Stimulated activated CD4-positive, alpha-beta T cell treated with anti-CD3 and anti-CD28 coated beads, Interleukin-15, amount 100 ng/mL, for 48 hours (primary cell): ENCODE measurements at places on chromosomes 11 and 22.

DNA sequence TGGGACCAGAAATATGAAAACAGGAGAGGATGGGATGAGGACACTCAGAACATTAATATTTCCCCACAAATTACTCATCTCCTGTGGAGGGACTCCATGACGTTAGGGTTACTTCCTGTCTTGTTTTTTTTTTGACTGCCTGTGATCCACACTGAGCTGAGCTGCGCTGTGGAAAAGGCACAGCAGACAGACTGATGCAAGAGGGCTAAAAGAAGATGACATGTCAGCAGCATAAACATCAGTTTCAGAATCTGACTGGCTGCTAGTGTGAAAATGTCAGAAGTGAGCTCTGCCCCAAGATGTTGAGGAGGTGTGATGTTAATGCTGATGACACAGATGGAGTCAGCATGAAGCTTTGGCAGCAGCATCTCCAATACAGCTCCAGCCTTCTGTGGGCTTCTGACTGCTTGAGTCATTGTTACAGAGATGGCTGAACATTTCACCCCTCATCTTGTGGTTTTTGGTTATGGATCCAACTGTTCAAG, 286.8 kb downstream of the BLID start:
- no peak for DNase-seq

GRCh38 chr11:16613262-16613511, 125.3 kb upstream of the C11orf58 start:
- no peak for DNase-seq

GRCh38 chr11:61153593-61154095, 7.6 kb downstream of the VPS37C start:
- DNase-seq = no peak

- no peak for DNase-seq
These were observed 17.9 kb downstream of the ARHGEF12 start for GRCh38 chr11:120354068-120354467.

DNA sequence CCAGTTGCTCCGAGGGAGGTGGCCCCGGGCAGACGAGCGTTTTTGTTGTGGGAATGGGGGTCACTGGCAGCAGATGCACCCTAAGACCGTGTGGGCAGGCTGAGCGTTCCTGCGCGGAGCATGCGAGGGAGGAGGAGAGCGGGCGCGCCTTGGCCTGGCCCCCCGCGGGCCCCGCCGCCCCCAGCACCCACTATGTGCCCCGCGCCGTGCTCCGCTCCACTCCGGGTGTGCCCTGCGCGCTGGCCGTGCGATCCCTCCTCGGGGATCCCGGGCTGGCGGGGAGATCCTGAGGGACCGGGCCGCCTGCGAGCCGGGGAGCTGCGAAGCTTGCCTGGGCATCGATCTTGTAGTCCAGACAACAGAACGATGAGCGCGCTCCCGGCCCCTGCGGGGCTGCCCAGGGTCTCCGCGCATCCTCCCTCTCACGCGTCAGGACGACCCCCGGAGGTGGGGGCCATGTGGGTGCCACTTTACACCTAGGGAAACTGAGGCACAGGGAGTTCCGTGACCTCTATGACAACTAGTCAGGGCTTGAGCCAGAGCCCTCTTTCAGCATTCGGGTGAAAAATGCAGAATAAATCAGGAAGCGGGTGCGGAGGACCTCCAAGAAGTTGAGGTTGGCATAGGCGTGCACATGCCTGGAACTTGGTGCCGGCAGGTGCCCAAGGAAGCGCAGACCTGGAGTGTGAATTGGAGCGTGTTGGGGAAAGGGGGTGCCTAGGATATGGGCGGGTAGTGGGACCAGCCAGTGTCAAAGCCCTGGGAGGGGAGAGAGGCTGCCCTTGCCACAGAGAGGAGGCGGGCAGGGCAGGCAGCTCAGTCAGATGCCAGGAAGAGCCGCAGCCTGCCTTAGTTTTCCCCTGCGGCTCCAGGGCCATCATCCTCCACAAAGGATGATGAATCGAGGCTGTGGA, 1.3 kb upstream of the KMT5B start:
- DNase-seq = no peak

- DNase-seq = no peak
These were observed 22.0 kb downstream of the CREB3L1 start for GRCh38 chr11:46299451-46299961.

DNA sequence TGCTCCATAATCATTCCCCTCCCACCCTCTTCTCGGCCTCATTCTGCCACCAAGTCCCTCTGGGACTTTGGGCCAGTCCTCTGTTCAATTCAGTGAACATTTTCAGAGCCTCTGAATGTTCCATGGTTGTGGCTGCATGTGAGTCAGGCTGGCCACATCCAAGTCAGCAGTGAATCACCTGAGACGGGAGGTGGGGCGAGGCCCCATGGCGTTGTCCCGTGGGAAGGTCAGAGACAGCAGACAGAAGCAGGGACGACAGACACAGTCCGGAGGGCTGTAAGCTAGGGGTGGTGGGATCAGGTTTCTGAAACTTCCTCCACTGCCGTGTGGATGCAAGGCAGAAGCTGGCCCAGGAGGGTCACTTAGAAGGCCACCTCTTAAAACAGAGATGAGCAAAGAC, 324.8 kb downstream of the MN1 start:
- no peak for DNase-seq

- no peak for DNase-seq
These were observed 135.8 kb upstream of the FIBIN start for GRCh38 chr11:26858098-26858497.

GRCh38 chr22:42313804-42314581, 43.5 kb upstream of the TCF20 start:
- no peak for DNase-seq

GRCh38 chr22:24066260-24066659, 55.2 kb downstream of the CABIN1 start:
- no peak for DNase-seq

DNA sequence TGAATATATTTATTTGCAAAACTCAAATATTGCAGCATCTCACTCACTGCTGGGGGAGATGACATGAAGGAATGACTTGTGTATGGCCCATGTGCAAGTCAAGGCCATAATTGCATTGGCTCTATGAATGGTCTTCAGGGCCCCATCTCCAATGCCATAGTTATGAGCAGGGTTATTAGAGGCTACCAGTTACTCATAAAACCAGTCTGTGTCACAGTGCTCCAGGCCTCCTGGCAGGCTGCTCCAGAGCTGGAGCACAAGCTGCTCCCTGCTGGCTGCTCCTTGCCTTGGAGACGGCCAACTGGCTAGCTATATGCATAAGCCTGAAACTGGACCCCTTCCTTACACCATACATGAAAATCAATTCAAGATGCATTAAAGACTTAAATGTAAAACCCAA, 145.7 kb downstream of the TRPC6 start:
- no peak for DNase-seq

DNA sequence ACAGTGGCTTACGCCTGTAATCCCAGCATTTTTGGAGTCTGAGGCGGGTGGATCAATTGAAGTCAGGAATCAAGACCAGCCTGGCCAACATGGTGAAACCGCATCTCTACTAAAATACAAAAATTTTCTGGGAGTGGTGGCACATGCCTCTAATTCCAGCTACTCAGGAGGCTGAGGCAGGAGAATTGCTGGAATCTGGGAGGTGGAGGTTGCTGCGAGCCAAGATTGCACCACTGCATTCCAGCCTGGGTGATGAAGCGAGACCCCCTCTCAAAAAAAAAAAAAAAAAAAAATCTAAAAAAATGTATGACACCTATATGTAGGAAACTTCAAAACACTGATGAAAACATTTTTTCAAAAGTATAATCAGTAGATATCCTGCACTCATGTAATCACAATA, 242.7 kb upstream of the CHORDC1 start:
- no peak for DNase-seq

DNA sequence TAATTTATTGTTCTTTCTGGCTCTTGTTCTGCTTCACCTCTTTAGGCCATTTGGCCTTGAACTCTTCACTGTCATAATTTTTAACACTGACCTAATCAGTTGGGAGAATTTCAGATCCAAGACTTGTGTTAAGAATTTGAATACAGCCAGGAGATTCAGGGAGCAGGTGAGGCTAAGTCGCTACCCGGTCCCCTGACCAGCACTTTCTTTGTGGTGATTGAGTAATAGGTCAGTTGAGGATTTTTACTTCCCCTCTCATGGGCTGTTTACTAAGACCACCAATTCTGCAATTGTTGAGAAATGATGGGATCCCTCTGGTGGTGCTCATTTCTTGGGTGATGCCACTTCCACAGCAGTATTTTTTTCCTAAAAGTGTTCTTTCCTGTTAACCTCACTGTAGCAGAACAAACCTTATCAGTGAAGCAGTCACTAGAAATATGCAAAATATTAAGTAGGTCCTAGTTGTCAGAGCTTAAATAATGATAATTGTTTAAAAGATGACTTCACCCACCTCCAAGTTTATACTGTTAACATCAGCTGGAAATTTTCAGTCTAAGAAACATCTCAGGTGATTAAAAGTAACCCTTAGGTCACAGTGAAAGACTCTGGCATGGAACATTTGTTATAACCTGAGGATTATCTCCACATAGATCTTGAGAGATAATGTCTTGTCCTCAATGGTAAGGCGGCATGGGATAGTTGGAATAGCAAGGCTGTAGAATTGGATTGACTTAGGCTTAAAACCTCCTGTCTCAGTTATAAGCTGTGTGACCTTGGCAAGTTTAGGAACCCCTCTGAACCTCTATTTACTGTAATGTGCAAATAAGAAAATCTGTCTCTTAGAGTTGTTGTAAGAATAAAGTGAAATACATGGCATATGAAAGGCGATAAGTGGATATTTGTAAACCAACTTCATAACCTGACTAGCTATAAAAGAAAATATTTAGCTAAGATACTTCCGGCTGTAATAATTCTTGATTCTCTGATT, 41.3 kb downstream of the POLD3 start:
- DNase-seq = no peak

DNA sequence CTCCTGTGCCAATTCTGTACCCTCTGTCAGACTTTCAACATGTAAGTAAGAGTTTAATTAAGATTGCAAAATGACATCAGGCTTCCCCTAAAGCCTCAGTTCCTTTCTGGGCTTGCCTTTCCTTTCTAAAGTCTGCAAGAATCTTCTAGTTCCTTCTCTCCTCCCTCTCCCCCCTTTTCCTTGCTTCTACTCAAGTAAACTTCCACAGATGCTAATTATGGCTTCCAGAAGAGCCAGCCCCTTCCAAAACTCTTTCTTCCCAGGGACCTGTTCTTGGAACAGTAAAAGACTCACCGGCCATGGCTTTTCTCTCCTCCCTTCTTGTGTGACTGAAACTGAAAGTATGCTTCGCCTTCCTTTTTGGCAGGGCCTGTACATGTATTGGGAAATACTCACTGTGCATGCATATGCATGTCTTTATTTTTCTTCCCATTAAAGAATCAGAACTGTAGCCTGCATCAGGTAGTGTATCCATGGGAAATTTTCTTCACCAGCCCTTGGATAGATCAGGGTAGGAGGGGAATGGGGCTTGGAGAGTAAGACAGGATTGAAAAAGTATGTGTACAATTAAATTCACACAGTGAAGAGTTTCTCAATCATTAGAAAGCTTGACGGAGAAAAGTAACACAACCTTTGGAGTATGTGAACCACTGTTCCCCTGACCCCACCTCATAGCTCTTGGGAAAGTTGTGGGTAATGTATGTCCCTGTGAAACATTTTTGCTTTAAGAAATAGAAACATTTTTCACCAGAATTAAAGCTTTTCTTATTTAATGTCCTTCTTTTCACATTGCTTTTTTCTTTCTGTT, at the start of gene CASP1:
CASP1 (minus strand) TSS at position 332 of the 808 bp plus-strand sequence; CDS start at position 301, 31 bp downstream.
- DNase-seq = no peak

DNA sequence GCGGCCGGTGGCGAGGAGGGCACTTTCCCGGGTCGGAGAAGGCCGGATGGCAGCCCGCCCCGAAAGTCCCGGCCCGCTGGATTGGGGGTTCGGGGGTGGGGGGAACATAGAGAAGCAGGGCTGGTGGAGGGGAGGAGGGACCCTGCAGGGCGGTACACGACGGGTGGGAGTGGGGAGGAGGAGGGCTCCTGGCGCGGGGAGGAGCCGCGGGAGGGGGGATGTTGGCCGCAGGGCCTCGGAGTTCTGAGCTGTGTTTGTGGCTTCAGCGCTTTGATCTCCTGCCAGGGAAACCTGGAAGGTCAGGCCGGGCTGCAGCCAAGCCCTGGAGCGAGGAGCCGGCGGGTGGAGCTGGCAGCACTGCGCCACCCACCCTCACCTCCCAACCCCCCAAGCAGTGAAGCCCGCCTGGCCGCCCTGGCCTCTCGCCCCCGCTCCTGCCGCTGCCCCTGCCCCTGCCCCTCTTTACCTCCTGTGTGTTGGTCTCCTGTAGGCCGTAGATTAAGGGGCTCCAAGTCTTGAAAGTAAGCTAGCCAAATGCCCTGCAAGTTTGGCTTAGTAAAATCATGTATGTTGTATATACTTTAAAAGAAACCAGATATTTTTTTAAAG, 30.9 kb downstream of the C22orf31 start:
- no peak for DNase-seq

- no peak for DNase-seq
These were observed 6.8 kb downstream of the ABTB2 start for GRCh38 chr11:34351051-34351450.

GRCh38 chr11:102157219-102157618, 47.0 kb downstream of the YAP1 start:
- DNase-seq = no peak

DNA sequence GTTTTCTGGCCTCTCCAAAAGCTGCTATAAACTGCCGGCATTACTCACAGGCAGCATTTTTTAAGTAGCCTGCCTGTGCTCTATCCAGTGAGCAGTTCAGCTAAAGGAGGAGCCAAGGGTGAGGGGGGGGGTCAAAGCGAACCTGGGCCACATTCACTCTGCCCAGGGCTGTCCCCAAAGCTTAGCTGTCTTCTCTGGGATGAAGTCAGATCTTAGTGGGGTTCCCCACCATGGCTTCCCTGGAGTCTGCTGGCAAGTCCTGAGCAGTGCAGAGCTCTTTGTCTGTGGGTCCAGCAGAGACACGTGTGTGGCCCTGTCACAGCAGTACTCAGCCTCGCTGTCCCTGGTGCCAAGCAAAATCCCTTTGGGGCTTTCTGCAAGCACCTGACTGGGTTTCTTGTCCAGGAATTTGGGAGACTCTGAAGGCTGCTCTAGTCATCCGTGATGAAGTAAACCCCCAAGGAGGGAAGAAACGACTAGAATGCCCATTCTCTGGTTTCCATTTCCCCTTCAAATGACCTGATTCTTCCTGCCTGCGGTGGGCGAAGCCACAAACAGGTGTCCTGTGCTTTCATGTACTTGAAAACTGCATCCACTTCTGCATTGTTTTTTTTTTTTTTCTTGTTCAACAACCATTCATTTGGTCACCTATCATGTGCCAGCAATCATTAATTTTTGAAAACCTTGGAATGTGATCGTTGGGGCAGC, 2.6 kb downstream of the KCNJ5 start:
- DNase-seq = no peak

GRCh38 chr22:22785316-22786065, 102.1 kb upstream of the IGLL5 start:
- DNase-seq = no peak

DNA sequence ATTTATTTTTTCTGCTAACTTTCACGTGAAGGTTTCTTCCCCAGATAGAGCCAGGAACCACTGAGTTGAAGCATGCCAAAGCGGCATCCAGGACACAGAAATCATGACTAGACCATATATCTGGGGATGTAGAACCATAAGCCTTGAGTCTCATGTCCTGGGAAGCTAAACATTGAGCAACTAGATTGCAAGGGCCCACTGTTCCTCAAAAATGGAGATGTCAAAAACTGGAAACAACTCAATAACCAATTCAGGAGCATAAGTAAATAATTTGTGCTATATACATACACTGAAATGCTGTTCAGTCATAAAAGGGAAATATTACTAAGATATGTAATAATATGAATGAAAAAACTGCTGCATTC, 29.0 kb upstream of the CARD16 start:
- no peak for DNase-seq
